ENCODE measurements at places on chromosomes 1 and 21.

- DNase-seq = no peak
Observed at GRCh38 chr1:151888972-151889570, 20.2 kb downstream of the THEM4 start.

GRCh38 chr21:31493350-31493880 is 149.4 kb upstream of the TIAM1 start:
- DNase-seq = no peak

- no peak for DNase-seq
Observed at GRCh38 chr21:44487831-44488230, 32.5 kb downstream of the LRRC3 start.

GRCh38 chr1:157831968-157832626 is 9.5 kb downstream of the CD5L start:
- no peak for DNase-seq

DNA sequence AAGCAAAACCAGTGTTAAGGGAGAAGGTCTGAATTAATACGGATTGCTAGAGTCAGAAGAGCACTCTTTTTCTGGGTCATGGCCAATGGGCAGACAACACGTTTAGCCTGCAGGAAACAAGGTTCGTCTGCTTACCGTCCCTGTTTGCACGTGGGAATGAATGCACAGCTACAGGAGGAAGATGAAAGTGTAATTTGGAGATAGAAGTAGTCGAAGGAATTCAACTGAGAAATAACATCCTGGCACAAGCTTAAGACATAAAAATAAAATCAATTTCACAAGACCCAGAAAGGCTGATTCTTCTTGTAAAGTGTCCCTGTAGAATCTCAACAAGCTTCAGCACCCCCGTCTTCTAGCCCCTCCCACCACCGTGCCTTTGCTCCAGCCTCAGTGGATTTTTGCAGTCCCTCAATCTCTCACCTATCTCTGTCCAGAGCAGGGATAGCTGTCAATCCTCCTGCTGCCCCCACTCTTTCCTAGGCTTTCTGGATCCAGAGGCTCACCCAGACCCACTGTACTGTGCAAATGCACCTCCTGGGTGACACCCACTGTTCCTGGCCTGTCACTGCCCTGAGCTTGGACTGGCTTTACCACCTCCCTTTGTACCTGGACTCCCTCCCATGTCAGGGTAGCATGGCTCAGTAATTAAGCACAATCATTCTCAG is 60.6 kb downstream of the C1orf94 start:
- DNase-seq = no peak

GRCh38 chr1:103177108-103177775 is 68.9 kb upstream of the COL11A1 start:
- DNase-seq = no peak

- DNase-seq = no peak
Observed at GRCh38 chr21:26057477-26058170, 112.9 kb downstream of the APP start.
